ENCODE measurements at places on chromosomes 16 and 17.
A peak's percentile ranks its signal among the peaks of the same experiment; 100 is the strongest.

GRCh38 chr16:78993346-78993745, 607.2 kb downstream of the MAF start:
- no peak for DNase-seq

GRCh38 chr16:12436201-12436657, 367.5 kb downstream of the CPPED1 start:
- no peak for DNase-seq

- DNase-seq, result no peak
Observed at GRCh38 chr17:269616-270514, 82.7 kb downstream of the RPH3AL start.

- DNase-seq, result no peak
Observed at GRCh38 chr17:49952912-49953497, 16.0 kb upstream of the DLX4 start.

DNA sequence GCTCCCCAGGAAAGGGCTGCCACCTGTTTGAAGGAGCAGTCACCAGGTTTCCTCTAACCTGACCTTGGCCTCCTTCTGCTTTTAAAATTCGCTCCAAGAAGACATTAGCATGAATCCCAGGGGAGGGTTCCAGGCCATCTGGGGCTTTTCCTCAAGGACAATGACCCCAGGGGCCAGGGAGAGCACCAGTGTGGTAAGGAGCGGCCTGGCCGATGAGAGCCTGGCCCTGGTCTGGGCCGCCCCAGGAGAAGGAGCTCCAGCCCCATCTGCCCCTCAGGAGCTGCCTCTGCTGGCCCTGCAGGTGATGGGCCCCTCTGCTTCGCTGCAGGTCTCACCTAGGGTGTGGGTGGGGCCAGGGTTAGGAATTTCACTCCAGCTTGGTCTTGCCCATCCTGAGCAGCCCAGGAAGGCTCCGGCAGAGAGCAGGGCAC, 209.2 kb upstream of the TNRC6C start:
- no peak for DNase-seq

- DNase-seq, result no peak
Observed at GRCh38 chr16:3295209-3295608, 10.0 kb downstream of the TIGD7 start.

DNA sequence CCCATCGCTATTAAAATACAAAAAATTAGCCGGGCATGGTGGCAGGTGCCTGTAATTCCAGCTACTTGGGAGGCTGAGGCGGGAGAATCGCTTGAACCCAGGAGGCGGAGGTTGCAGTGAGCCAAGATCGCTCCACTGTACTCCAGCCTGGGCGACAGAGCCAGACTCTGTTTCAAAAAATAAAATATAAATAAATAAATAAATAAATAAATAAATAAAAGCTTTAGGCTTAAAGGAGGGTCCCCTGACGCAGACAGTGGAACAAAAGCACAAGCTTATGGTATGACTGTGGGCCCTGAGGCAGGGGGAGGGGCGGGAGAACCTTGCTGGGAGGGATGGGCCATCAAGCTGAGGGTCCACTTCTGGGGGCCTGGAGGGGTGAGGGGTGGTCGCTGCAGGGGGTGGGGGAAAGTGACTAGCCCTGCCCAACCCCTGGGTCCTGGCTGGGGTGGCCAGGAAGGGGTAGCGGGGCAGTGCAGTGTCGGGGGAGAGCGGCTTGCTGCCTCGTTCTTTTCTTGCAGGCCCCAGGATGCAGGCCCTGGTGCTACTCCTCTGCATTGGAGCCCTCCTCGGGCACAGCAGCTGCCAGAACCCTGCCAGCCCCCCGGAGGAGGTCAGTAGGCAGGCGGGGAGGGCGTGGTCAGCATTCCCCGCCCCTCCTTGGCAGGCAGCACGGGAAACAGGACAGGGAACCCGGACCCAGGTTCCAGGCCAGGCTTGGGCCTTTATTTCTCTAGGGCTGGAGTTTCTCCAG, 4.7 kb downstream of the SERPINF1 start:
- DNase-seq, result no peak

DNA sequence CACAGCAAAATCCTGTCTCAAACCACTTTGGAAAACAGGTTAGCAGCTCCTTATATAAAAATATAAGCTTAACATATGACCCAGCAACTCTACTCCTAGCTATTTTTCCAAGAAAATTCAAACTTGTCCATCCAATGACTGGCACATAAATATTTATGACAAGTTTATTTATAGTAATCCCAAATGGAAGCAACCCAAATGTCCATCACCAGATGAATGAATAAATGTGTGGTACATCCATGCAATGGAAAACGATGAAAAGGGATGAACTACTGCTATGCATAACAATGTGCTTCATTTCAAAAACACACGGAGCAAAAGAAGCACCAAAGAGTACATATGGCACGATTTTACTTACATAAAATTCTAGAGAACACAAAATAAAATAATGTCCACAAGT, 9.6 kb upstream of the KPNB1 start:
- DNase-seq, result no peak

GRCh38 chr17:13266606-13267005, 248.8 kb upstream of the ELAC2 start:
- no peak for DNase-seq

DNA sequence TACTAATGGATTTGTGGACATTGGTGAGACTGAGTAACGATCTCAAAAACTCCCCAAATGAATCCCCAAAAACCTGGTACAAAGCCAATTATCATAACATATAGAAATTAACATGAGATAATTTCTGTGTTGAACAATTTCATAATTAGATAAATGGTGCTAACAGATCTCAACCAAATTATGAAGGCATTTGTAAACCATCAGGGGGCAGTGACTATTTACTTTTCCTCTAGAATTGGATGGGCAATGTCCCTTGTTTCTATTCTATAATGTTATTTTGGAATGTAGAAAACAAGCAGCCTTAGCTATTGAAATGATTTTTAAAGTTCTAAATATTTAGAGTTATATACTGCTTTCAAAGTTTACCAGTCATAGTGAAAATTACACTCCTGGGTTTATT, 57.8 kb downstream of the MYH10 start:
- DNase-seq, result no peak

DNA sequence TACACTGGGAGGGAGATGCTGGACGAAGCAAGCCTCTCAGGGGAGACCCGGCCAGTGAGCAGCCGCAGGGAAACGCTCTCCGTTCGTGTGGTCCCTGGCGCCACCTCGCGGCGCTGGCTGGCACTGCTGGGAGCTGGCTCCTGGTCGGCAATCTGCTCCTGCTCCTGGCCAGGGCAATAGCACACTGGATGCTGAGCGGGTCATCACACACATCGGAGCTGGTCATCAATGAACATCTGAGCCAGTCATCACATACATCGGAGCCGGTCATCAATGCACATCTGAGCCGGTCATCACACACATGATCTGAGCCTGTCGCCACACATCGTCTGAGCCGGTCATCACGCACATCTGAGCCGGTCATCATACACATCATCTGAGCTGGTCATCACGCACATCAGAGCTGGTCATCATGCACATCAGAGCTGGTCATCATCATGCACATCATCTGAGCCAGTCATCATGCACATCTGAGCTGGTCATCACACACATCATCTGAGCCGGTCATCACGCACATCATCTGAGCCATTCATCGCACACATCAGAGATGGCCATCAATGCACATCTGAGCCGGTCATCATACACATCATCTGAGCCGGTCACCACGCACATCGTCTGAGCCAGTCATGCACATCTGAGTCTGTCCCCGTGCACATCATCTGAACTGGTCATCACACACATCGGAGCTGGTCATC, 217.3 kb downstream of the RBFOX3 start:
- peak; percentile 50 for DNase-seq

DNA sequence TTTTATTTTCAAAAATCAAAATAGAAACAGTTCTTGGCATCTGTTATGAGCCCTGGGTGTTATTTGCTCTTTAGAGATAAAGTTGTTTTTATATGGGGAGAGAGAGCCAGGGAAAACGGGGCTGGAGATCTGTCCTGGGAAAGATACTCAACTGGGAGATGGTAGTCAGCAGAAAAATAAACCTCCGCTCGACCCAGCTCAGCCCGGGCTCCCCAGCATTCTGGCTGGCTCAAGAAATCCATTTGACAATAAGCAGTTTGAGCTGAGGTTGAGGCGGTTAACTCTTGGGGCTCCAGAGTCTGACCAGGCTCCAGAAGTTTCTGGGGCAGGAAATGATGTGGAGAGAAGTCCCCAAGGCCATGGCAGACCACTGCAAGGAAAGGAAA, 151.9 kb downstream of the IRX5 start:
- no peak for DNase-seq

DNA sequence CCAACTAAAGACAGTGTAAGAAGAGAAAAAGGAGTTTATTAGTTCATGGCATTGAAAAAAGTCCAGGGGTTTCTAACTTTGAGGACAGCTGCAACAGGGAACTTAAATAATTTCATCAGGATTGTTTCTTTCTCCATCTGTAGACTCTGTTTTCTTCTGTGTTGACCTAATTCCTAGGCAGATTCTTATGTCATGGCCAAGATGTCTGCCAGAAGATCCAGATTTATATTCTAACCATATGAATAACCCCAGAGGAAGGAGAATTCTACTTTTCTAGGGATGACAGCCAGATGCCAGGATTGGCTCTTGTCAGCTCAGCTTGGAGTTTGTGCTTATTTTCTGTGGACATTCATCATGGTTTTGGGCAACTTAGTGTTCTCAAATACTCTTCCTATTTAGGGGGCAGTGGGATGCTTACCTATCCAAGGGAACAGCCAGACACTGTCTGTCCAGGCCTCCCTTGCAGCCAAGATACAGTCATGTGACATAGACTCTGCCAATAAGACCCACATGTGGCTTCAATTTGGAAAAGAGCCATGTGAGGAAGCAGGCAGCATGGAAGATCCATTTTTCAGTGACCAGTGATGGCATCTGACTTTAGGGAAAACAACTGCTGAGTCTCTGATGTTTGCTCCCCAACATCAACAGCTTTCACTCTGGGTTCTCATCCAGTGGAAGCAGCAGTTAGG, 18.2 kb downstream of the PCTP start:
- no peak for DNase-seq

GRCh38 chr16:6190776-6191175, 1093.2 kb upstream of the EEF2KMT start:
- DNase-seq, result no peak

DNA sequence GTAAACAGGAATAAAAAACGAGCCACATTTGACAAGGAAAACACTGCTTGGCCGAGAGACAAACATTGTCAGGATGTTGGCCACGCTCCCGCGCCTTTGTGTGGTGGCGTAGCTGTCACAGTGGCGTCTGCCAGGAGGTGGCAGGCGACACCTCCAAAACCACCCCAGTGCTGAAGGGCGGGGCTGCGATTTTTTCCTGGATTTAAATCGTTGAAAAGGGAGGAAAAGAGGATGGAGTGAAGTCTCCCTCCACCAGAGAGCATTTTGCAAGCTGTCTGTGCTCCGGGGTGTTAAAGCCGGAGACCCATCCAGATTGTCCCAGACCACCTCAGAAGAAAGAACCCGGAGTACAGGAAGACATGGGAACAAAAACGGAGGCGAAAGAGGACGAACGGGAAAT, 12.7 kb downstream of the MRM3 start:
- DNase-seq, result peak; percentile 45

- DNase-seq, result no peak
Observed at GRCh38 chr17:37458805-37459204, 30.9 kb upstream of the DUSP14 start.

DNA sequence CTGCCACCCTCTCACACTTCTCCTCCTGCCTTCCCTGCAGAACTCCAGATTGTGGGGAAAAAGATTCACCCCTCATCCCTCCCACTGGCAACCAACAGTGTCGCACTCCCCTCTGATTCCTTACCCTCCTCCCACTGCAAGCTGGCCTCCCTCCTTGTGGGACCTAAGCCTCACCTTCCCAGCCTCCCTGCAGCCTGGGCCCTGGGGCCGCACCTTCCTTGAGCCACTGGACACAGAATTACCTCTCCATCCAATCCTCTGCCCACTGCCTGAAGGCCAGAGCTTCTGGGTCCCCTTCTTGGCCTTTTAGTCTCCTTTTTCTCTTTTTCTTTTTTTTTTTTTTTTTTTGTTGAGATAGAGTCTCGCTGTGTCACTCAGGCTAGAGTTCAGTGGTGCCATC, 33.9 kb downstream of the NGFR start:
- DNase-seq, result no peak

- no peak for DNase-seq
Observed at GRCh38 chr16:73545755-73546154, 497.8 kb upstream of the ZFHX3 start.

DNA sequence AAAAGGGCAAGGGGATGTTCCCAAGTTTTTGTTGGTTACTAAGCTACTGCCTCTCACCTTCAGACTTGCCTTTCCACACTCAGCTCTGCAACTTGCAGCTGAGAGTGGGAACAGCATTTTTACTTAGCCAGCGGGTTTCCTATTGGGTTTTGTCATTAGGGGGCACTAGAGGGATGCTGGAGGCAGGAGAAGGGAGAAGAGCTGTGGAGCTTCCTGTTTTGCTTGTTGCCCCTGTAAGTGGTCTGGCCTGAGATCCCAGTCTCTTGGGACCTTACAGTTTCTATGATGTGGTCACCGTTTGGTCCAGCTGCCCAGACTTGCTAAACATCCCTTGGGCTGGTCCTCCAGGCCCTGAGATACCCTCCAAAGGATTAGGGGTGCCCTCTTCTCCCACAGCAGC, 209.6 kb upstream of the NLRP1 start:
- DNase-seq, result no peak

- no peak for DNase-seq
Observed at GRCh38 chr16:54290833-54291655, 4.5 kb upstream of the IRX3 start.

- no peak for DNase-seq
Observed at GRCh38 chr17:7732981-7733539, 15.5 kb downstream of the DNAH2 start.

GRCh38 chr17:42672038-42672437, 4.8 kb downstream of the PLEKHH3 start:
- DNase-seq, result no peak

Data from inflammatory macrophage treated with lipopolysaccharide for 4 hours (primary cell).